ENCODE measurements at places on chromosomes 12 and 14.

- no peak for DNase-seq
Observed at GRCh38 chr12:27852742-27853141, 72.7 kb upstream of the MANSC4 start.

- DNase-seq, result peak; percentile 43
Observed at GRCh38 chr14:39015360-39015961, 87.6 kb downstream of the SEC23A start.

GRCh38 chr12:109770104-109770860 is 56.7 kb downstream of the FAM222A start:
- no peak for DNase-seq

- no peak for DNase-seq
Observed at GRCh38 chr12:130689408-130690405, 26.4 kb downstream of the RIMBP2 start.

- no peak for DNase-seq
Observed at GRCh38 chr14:66444271-66444927, 41.8 kb upstream of the CCDC196 start.

- DNase-seq, result no peak
Observed at GRCh38 chr14:50360851-50361250, 35.8 kb downstream of the CDKL1 start.

GRCh38 chr12:108076556-108076955 is 52.5 kb upstream of the WSCD2 start:
- no peak for DNase-seq

- DNase-seq, result no peak
Observed at GRCh38 chr14:102907980-102908730, 14.3 kb upstream of the AMN start.

DNA sequence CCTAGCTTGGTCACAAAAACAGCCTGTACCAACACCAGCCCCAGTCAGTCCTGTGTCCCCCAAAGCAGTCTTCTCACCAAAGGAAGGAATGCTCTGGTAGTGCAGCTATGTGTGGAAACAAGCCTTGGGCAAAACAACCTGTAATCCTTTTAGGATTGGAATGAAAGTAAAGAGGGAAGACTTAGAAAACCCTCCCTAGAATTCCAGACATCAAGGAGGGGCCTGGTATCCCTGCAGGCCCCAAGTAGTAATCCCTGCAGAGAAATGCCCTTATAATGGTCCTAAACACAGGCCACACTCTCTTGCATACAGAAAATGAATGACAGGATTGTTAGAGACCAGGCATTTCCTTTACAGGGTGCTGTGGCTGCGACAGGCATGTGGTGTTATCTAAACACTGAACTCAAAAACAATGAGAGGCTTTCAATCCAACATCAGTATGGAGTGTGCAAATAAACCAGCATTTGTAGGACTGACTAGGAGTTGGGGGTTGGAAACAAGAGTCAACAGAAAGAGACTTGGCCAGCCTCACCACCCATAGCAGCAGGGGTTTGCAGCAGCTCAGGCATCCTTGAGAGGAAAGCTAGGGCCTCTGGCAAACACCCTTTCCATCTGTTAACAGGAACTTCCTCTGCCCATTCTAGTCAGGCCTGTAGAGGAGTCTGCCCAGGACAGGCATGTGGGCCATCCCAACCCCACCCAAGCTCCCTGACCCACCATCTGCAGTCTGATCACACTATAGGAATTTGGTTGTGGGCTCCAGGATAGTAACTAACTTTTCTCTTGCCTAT is 59.1 kb downstream of the DCAF5 start:
- peak; percentile 55 for DNase-seq

GRCh38 chr12:17333287-17333686 is 727.3 kb upstream of the LMO3 start:
- no peak for DNase-seq

- DNase-seq, result no peak
Observed at GRCh38 chr14:41925409-41925808, 318.7 kb downstream of the LRFN5 start.

GRCh38 chr14:101992708-101993107 is 28.3 kb downstream of the DYNC1H1 start:
- DNase-seq, result no peak

Measured in dermis microvascular lymphatic vessel endothelial cell (primary cell).